HCT116 (cell line): ENCODE measurements at places on chromosomes 2 and 18.

GRCh38 chr2:160431441-160431840 is 62.2 kb downstream of the RBMS1 start:
- DNase-seq: no peak

DNA sequence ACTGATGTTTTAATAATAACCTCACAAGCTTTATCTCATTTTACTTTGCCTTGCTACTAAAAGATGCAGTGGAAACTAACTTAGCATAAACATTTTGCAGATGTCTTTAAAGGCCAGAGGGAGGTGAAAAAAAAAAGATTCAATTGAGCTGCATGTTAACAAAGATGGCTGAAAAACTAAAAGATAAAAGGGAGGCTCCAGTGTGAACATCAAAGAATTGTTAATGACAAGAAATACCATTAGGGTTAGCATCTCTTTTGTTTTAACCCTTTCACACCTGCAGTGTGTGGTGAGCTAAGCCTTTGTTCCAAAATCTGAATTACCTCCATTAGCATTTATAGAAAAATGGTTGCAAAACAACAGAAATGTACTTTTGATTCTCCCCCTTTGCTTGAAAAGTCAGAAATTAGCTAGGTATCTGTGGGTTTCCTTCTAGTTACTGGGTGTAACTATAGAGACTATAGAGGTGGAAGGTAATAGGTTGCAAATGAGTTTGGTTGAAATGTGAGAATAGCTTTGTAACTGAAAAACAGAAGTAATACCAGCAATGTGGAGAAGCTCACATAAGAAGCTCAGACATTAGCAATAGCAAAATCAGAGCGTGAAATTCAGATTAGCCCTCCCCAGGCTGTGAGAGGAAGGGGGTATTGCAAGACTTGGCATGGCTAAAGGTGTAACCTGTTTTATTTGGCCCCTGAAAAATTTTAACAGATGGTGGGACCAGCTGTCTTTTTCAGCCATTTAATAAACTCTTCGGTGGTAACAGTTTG is 34.8 kb upstream of the SP5 start:
- DNase-seq: no peak

DNA sequence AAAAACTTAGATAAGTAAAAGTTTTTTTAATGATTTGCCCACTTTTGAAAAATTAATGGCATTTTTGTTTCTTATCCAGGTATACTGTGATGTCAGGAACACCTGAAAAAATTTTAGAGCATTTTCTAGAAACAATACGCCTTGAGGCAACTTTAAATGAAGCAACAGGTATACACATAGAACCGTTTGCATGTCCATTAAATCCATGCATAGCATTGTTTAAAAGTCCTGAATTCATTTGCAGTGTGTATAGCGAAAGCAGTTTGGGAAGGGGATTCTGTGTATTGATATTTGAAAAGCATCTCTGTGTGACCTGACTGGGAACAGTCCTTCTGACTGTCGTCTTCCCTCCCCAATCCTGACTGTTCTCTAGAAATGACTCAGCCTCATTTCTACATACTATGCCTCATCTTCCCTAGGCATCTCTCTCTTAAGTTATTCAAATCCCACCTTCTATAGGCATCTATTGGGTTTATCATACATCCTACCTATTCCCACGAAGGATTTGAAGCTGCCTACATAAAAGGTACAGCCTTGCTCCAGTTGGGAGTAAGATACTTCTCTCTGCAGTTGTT is 79.2 kb upstream of the MAP3K20 start:
- DNase-seq: no peak

DNA sequence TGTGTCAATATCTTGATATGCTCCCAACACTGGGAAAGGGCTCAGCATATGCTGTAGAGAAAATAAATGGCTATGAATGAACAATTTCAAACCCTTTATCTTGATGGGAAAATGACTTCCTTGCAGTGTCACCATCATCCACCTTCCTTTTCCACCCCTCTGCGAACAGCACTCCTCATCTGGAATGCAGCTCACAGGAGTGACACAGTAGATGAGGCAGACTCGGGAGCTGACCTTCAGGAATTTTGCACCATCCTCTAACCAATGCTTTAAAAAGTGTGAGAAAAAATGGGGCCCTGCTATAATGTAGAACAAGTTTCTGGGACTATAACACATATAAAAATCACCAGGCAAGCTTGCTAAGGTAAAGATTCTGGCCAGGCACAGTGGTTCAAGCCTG is 41.3 kb upstream of the YPEL5 start:
- DNase-seq: no peak

DNA sequence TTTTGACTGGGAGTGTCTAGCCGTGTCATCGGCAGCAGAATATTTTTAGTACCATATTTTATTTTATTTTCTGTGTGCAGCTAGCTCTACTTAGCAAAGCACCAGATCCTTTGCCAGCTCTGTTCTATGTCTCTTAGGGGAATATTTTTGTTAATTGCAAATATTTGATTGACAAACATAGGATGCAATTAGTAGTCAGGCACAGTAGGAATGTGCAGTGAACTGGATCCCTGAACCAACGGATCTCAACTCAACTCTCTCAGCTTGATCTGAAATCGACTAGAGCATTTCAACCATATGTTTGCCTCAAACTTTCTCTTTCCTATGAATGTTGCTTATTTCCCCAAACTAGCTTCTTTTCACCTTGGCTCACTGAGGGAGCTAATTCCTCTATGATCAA is 998.0 kb upstream of the FANCL start:
- DNase-seq: no peak

GRCh38 chr2:66084948-66085590 is 349.9 kb upstream of the MEIS1 start:
- DNase-seq: no peak

DNA sequence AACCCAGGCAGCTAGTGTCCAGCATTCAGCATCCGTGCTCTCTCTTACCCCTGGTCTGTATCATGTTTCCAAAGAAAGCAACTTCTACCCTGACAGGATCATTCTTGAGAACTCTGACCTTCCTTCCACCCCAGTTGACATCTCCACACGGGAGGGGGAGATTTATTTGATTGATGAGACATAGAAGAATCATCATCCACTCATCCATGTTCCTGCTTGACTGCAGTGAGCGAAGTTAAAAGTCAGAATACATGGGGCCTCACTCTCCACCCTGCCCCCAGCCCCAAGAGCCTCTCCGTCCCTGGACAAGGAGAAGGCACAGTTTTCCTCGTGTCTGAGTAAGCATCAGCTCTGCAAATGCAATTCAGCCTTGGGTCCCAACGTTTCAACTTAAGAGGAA is 356.0 kb upstream of the TNP1 start:
- DNase-seq: no peak

GRCh38 chr2:143726151-143726845 is 597.1 kb downstream of the ARHGAP15 start:
- no peak for DNase-seq

DNA sequence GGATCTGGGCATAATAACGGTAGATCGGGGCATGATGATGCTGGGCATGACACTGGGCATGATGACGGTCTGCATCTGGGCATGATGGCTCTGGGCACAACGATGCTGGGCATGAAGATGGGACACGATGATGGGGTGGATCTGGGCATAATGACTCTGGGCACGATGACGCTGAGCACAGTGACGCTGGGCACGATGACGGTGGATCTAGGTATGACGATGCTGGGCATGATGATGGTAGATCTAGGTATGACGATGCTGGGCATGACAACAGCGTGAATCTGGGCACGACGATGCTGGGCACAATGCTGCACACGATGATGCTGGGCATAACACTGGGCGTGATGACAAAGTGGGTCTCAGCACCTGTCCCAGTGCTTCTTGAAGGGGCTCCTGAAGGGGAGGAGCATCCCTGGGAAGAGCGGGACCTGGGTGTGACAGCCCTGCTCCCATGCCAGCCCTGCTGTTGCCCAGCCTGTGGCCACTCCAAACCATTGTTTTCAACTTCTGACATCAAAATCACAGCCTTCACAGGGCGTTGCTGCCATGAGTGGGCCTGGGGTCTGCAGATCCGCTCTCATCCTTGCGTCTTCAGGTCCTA is 30.4 kb upstream of the ALLC start:
- no peak for DNase-seq

GRCh38 chr2:2061091-2061696 is 269.9 kb downstream of the MYT1L start:
- no peak for DNase-seq
